Ammon's horn (tissue), 1 donor: ENCODE measurements at places on chromosomes 6 and 20.

GRCh38 chr6:108715832-108716231, 132.4 kb upstream of the ARMC2 start:
- no peak for DNase-seq

- peak; percentile 71 for DNase-seq
Observed at GRCh38 chr6:28648035-28648877, 122.6 kb downstream of the GPX5 start.

- DNase-seq = peak; percentile 50
Observed at GRCh38 chr20:43752561-43753301, 25.9 kb upstream of the GTSF1L start.

GRCh38 chr6:168041928-168042327, 37.1 kb downstream of the FRMD1 start:
- DNase-seq = no peak

DNA sequence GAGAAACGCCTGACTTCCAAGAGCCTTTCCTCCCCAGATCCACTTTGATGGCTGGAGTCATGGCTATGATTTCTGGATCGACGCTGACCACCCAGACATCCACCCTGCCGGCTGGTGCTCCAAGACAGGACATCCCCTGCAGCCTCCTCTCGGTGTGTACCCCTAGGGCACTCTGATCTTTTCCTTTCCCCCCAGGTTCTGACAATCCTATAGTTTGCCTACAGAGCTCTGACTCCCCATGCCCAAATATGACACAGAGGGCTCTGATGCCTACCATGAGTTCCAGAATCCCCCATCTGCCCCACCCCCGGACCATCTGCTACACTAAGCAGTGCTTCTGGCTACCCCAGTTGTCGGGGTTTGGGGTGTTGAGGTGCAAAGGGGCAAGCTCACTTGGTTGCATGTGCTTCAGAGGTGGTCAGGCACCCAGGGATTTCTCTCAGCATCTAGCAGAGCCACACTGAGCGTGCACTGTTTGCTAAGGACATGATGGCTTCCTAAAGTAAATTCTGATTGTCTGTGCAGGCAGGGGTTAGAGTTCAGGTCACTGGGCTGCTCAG, 24.0 kb upstream of the SGK2 start:
- no peak for DNase-seq
